Immature natural killer cell (primary cell): ENCODE measurements at places on chromosomes 2 and 18.
A peak's percentile ranks its signal among the peaks of the same experiment; 100 is the strongest.

- H3K4me3 ChIP-seq: no peak overlapping the region
- H3K36me3 ChIP-seq: no peaks in the 10 kb centered on the region
- DNase-seq: peak; percentile 47
- H3K27me3 ChIP-seq: no peaks in the 10 kb centered on the region
- H3K4me1 ChIP-seq: no peaks in the 10 kb centered on the region
- no peak overlapping the region for H3K27ac ChIP-seq
These were observed 23.5 kb upstream of the C18orf32 start for GRCh38 chr18:49510393-49511115.

GRCh38 chr2:44562737-44563136, 201.0 kb downstream of the CAMKMT start:
- no peak overlapping the region for H3K27ac ChIP-seq
- no peaks in the 10 kb centered on the region for H3K4me1 ChIP-seq
- peaks cover 12% of the 10 kb centered on the region for H3K36me3 ChIP-seq
- no peaks in the 10 kb centered on the region for H3K27me3 ChIP-seq

GRCh38 chr2:187478719-187479118, 30.7 kb upstream of the CALCRL start:
- H3K4me1 ChIP-seq: no peaks in the 10 kb centered on the region
- no peak overlapping the region for H3K27ac ChIP-seq
- DNase-seq: no peak
- H3K36me3 ChIP-seq: no peaks in the 10 kb centered on the region

GRCh38 chr2:98501223-98501622, 56.6 kb downstream of the INPP4A start:
- H3K4me1 ChIP-seq: peaks cover 96% of the 10 kb centered on the region
- H3K27me3 ChIP-seq: no peaks in the 10 kb centered on the region
- no peak overlapping the region for H3K4me3 ChIP-seq

DNA sequence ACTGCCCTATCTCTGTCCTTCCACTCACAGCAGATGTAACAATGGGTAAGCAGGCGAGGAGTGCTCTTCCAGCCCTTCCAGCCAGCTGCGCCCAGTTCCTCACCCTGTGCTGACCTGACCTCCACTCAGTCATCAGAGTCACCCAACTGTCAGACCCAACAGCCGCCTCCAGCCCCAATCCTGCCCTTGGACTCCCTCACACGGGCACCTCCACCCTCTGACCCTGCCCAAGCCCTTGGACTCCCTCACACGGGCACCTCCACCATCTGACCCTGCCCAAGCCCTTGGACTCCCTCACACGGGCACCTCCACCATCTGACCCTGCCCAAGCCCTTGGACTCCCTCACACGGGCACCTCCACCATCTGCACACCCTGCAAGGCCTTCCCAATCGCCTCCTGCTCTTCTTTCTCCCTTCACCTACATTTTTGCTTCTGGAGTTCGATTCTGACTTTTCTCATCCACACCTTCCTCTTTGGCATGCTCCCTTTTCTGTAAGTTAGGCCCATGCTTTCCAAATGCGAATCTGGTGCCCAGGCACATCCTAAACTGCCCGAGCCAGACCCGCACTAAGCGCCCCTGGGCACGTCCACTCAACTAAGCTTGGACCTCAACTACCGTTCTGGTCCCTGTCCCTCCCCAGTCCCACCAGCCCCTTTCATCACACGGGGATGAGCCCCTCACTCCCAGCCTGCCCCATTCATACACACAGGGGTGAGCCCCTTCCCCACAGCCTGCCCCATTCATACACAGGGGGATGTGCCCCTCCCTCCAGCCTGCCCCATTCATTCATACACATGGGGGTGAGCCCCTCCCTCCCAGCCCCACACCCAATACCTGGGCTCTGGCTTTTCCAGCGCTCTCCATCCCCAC, 15.9 kb downstream of the EIPR1 start:
- H3K4me3 ChIP-seq: no peak overlapping the region
- DNase-seq: no peak
- H3K27ac ChIP-seq: peak overlapping the region; percentile 62
- H3K36me3 ChIP-seq: no peaks in the 10 kb centered on the region

DNA sequence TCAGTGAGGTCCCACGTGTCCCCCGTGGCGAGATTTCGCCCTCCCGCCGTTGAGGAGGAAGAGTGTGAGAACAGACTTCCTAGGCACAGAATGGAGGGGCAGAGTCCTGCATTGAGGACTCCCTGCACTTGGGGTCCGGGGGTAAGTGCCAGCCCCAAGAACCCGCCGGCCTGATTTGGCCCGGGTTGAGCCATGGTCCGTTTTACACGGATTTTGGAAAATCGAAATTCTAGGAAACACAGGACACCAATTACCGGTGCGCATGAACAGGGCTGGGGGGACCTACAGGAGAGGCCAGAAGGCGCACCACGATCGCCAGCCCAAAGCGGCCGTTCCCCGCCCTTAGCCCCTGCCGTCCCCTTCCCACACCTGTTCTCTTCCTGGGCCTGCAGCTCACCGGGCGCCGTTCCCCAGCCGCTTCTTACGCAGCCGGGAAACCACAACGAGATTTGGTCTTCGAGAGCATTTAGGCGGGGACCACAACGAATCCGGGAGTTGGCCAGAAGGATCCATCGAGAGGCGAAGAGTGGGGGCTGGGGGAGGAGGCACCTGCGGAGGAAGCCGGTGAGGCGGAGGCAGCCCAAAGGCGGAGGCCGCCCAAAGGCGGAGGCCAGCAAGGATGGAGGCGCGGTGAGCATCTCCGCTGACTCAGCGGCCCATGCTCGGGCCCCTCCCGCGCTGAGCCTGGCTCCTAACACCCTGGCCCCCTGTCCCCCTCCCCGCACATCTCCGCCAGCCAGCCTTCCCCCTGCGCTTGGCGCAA, 464 bp upstream of the TLX2 start:
- peaks cover 16% of the 10 kb centered on the region for H3K4me1 ChIP-seq
- no peaks in the 10 kb centered on the region for H3K36me3 ChIP-seq
- no peak overlapping the region for H3K27ac ChIP-seq
- H3K27me3 ChIP-seq: peaks cover 42% of the 10 kb centered on the region

- H3K36me3 ChIP-seq: peaks cover 53% of the 10 kb centered on the region
- no peaks in the 10 kb centered on the region for H3K27me3 ChIP-seq
- no peaks in the 10 kb centered on the region for H3K4me1 ChIP-seq
- no peak for DNase-seq
These were observed 85.5 kb downstream of the PIGN start for GRCh38 chr18:62101321-62101721.

- H3K27ac ChIP-seq: no peak overlapping the region
- peaks cover 7% of the 10 kb centered on the region for H3K36me3 ChIP-seq
- H3K4me1 ChIP-seq: no peaks in the 10 kb centered on the region
- no peak overlapping the region for H3K4me3 ChIP-seq
These were observed 161.9 kb upstream of the EPAS1 start for GRCh38 chr2:46135228-46135855.

- no peak overlapping the region for H3K4me3 ChIP-seq
- no peak overlapping the region for H3K27ac ChIP-seq
- H3K27me3 ChIP-seq: peaks cover 3% of the 10 kb centered on the region
- no peak for DNase-seq
- H3K4me1 ChIP-seq: no peaks in the 10 kb centered on the region
These were observed 112.4 kb downstream of the DNER start for GRCh38 chr2:229601936-229602335.

DNA sequence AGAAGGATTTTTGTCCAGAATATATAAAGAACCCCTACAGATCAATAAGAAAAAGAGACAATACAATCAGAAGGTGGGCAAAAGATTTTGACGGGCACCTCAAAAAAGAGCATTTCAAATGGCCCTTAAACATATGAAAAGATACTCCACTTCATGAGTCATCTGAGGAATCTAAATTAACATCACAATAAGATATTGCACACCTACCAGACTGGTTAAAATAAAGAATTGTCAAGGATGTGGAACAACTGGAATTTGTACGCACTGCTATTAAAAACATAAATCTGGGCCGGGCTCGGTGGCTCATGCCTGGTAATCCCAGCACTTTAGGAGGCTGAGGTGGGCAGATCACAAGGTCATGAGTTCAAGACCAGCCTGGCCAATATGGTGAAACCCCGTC, 17.0 kb upstream of the NCOA1 start:
- no peaks in the 10 kb centered on the region for H3K36me3 ChIP-seq
- no peak overlapping the region for H3K4me3 ChIP-seq
- DNase-seq: no peak
- no peaks in the 10 kb centered on the region for H3K4me1 ChIP-seq
- no peaks in the 10 kb centered on the region for H3K27me3 ChIP-seq

GRCh38 chr2:145769011-145769716, 1249.2 kb upstream of the ZEB2 start:
- no peak overlapping the region for H3K4me3 ChIP-seq
- no peaks in the 10 kb centered on the region for H3K36me3 ChIP-seq
- no peaks in the 10 kb centered on the region for H3K27me3 ChIP-seq

DNA sequence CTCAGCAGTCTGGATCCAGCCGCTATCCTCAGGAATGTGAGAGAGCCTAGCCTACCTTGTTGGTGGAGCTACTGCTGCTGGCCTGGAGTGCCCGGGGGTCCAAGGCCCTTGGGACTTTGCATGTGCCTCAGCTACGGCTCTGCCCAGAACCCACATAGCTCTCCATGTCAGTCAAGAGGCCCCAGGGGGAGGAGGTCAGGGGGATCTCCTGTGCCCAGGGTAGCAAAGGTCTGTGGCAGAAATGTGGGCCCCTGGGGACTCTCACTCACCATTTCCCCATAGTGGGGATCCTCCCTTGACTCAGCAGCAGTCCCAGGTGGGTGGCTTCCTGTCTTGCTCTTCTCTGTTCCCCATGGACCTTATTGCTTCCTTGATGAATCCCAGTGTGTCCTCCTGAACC, 342.7 kb upstream of the CHAC2 start:
- peaks cover 3% of the 10 kb centered on the region for H3K27me3 ChIP-seq
- H3K4me3 ChIP-seq: no peak overlapping the region
- H3K27ac ChIP-seq: no peak overlapping the region
- H3K4me1 ChIP-seq: peaks cover 1% of the 10 kb centered on the region
- H3K36me3 ChIP-seq: no peaks in the 10 kb centered on the region

DNA sequence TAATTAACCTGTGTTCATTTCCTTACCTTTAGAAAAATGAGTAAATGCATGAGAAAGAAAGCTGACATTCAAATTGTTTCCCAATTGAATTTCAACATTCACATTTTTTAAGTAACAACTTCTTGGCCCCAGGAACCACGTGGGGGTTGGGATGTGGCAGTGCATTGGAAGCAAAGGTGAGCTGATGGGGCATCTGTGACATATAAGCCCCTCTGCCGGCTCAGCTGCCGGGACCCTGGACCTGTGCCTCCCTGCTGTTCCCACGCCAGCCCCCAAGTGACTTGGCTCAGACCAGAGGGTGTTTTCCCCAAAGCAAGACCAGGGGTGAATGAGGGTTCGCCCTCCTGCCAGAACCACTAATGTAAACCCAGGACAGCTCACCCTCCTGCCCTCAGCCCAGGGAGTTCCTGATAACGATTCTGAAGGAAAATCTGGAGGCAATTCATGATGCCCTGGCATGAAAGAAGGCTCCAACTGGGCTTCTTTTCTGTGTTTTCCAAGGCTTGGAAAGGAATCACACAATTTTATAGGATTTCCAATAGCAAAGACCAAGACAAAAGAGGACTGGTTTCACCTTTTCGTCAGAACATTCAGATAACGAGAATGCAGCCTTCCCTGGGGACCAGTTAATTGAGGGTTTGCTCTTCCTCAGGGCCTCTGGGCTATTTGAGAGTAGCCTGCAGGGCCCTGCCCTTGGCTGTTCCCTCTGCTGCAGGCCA, 193.2 kb upstream of the TWIST2 start:
- H3K27me3 ChIP-seq: peaks cover 6% of the 10 kb centered on the region
- H3K27ac ChIP-seq: no peak overlapping the region
- no peaks in the 10 kb centered on the region for H3K4me1 ChIP-seq
- H3K36me3 ChIP-seq: no peaks in the 10 kb centered on the region

DNA sequence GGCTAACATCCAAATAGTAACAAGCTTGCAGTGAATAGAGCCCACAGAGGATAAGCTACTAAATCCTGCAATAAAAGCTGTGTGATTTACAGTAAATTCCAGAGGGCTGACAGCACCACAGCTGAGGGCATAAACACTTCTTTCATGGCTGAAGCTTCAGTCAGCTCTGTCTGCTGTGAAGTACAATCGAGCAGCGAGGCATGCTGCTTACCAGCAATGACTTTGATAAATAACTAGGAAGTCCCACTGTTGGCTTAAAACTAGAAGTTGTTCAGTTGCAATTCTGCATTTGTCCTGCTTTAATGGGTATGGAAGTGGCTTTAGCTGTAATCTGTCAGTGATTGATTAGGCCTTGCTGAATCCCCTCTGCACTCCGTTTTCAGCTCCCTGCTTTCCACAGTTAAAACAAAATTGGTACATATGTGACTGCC, 65.2 kb upstream of the FIGN start:
- no peak for DNase-seq
- no peaks in the 10 kb centered on the region for H3K36me3 ChIP-seq
- no peak overlapping the region for H3K27ac ChIP-seq
- H3K4me1 ChIP-seq: no peaks in the 10 kb centered on the region
- H3K4me3 ChIP-seq: no peak overlapping the region
- H3K27me3 ChIP-seq: no peaks in the 10 kb centered on the region

DNA sequence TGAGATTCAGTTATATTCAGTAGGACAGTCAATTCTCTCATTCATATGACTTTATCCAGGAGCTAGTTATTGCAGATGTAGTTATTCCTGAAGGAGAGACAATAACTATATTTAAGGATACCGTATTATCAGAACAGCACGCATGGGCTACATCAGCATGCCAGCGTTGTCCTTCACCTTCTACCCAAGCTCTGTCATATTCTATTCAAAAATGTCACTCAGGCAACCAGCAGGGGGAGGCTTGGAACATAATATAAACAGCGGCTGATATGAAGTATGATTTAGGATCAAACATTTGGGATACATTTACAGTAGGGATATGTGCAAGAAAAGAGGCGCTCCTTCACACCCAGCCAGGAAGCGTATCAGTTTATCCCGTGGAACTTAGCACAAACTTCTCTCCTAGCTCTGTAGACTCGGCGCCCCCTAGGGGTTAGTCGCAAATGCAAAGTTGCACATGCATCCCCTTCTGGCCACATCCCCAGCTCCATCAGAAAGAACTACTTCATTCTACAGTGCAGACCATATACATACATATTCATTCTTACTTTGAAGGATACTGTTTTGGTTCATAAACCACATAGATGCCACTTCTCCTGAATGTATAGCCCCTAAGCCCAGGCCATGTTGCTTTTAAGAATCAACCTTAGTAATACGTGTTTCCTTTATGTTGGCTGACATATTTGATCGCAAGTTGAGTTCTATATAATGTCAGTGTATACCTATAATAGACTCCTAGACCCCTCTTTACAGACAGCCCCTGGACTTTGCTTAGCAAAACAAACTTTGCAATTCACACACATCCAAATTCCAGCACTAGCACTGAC, 759.4 kb downstream of the ADCYAP1 start:
- H3K4me3 ChIP-seq: no peak overlapping the region
- no peaks in the 10 kb centered on the region for H3K36me3 ChIP-seq
- H3K27me3 ChIP-seq: no peaks in the 10 kb centered on the region
- DNase-seq: no peak
- no peaks in the 10 kb centered on the region for H3K4me1 ChIP-seq

- no peak overlapping the region for H3K27ac ChIP-seq
- no peaks in the 10 kb centered on the region for H3K4me1 ChIP-seq
- no peaks in the 10 kb centered on the region for H3K36me3 ChIP-seq
- no peak overlapping the region for H3K4me3 ChIP-seq
- DNase-seq: no peak
These were observed 861.8 kb downstream of the BCL11A start for GRCh38 chr2:59691518-59692190.
